ENCODE measurements at places on chromosomes 6 and 20.

GRCh38 chr20:45269056-45269455 lies 14.7 kb upstream of the SLPI start:
- no peak for DNase-seq

- no peak for DNase-seq
Observed at GRCh38 chr6:158081657-158081935, 86.5 kb downstream of the SERAC1 start.

- no peak for DNase-seq
Observed at GRCh38 chr20:4468114-4468513, 253.6 kb upstream of the PRND start.

DNA sequence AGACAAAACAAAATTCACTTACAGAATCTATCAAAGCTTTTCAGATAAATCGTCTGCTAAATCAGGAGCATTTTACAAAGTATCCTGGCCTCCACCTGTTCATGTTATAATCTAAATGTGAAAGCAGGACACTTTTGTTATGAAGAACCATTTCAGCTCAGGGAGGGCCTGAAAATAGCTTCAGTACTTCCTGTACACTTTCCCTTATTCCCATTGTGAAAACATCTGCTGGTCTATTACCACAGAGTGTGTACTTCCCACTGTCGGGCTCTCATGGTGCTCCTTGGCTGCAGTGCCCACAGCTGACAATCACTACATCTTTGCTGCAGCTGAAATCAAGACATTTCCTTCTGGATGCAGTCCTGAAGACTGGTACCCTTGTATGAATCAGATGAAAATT lies 128.1 kb downstream of the OPRM1 start:
- no peak for DNase-seq

DNA sequence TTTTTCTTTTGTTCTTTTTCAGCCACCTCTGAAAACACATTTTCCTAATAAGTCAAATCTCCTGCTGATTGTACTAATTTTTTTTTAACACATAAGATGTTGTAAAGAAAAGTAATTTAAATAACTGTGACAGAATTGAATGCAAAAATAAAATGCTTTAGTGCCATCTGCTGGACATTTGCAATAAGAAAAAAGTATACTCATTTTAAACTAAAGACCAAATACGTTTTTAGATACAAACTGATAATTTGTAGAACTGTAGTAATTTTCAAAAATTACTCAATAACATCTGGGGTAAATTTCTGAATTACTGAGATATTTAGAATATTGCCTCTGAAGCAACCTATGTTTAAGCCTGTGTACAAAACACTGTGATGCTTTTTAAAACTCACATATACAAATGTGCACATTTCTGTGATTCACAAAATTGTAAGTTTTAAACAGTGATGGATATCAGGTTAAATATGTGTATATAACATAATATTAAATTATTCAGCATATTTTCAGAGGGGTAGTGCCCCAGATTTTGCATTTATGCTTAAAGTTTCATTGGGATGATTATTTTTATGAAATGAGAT lies 198.7 kb downstream of the RIMS1 start:
- DNase-seq = no peak

DNA sequence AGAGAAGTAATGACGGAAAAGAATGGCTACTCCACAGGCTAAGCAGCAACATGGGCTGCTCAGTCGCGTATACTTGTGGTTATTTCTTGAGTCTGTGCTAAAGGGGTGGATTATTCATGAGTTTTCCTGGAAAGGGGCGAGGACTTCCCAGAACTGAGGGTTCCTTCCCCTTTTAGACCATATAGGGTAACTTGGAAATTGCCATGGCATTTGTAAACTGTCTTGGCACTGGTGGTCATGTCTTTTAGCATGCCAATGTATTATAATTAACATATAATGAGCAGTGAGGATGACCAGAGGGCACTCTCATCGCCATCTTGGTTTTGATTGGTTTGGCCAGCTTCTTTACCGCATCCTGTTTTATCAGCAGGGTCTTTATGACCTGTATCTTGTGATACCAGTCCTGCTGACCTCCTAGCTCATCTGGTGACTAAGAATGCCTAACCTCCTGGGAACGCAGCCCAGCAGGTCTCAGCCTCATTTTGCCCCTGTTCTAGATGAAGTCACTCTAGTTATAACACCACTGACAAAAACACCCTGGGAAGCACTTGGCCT lies 11.4 kb downstream of the LBP start:
- no peak for DNase-seq

DNA sequence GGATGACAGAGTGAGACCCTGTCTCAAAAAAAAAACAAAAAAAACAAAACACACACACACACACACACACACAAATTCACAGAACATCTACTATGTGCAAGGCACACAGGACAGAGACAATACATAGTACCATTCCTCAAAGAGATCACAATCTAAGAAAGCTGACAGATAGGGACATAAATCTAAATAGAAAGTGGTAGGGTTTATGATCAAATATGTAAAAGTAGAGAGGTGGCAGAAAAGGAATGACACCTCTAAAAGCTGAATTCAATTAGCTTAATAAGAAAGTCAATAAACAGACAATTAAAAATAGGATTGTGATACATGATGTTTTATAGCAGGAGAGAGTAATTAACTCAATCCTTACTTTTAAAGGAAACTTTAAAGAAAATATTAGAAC lies 41.5 kb downstream of the USP45 start:
- no peak for DNase-seq

DNA sequence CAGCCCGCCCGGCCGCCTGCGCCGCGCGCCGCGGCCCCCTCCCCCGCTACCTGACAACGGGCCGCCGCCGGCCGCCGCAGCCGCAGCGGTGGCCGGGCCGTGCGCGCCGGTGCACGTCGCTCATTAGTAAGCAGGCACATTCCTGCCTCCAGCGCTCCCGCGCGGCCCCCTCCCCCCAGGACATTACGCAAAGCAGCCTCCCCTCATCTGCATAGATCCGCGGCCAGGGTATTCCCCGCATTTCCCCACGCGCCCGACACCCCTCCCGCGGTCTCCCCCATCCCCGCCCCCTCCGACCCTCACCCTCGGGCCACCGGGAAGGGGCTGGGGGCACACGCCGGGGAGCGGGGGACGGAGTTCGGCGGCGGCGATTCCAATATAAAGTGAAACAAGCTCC lies at the start of gene HIVEP2:
Gene HIVEP2, minus strand, starts transcription at position 128 of the 397 bp plus-strand sequence. CDS start 170,438 bp downstream, outside the sequence.
- peak; percentile 86 for DNase-seq

DNA sequence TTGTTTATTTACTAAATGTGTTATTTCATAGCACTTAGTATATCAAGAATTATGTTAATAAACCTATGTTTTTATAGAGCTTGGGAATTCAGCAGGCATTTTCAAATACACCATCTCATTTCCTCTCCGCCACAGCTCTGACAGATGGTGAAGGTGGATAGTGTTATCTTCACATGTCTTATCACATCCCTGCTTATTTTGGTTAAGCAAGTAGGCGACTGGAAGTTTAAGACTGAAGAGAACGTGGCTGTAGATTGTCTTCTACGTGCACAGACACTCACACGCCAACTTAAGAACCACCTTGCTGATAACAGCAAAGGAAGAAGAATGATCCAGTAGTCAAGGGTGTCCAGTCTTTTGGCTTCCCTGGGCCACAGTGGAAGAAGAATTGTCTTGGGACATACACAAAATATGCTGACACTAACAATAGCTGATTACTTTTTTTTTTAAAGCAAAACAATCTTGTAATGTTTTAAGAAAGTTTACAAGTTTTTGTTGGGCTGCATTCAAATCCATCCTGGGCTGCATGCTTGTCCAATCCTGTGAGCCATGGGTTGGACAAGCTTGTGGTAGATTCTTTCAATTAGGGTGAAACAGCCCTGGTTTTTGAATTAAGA lies 43.3 kb upstream of the SCGN start:
- no peak for DNase-seq

- DNase-seq = no peak
Observed at GRCh38 chr20:10074513-10074912, 39.7 kb downstream of the ANKEF1 start.

DNA sequence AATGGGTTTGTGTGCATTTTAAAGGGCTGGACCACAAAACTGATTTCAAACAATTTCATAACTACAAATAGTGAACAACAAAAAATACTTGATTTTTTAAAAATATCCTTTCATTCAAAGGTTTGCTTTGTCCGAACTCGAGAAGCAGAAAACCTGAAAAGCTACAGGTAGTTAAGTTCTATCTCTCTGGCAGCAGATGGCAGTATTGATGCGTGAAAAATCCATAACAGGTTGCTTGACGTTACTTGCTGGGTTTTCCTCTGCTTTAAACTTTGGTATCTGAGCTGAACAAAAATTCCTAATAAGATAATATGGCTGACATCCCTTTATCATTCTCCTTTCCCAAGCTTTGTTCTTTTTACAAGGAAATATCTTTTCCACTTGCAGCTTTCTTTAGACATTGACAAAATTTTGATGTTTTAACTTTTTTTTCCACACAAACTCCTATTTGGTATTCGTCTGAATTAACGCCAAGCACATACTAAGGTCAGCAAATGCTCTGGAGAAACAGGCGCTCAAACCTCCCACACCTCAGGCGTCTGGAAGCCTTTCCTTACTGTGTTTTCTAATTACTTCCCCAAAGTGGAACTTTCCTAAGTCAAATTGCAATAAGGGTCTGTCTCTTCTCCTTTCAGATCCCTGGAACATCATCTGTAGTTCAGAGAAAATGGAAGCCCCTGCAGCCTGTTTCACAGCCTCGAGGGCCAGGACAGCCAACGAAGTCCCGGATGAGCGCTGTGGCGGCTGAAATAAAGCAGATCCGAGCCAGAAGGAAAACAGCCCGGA lies 50.3 kb upstream of the GFRAL start:
- no peak for DNase-seq

- DNase-seq = no peak
Observed at GRCh38 chr20:36454698-36455427, 86.5 kb upstream of the MYL9 start.

DNA sequence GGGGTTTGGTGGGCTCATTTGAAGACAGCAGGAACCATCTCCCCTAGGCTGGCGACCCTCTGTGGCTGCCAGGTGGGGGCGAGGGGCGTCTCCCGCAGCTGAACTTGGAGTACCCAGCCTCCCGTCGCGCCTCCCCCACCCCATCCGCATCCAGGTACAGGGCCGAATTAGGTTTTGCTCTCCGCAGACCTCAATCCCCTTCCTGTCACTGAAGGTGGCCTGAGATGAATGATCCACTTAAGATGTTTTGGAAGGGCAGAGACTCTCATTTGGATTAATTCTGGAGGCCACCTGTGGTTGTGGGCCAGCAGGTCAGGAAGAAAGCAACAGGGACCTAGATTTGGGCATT lies 493 bp downstream of the CD83 start:
- no peak for DNase-seq

- DNase-seq = no peak
Observed at GRCh38 chr6:79117752-79118151, 39.7 kb upstream of the PHIP start.

DNA sequence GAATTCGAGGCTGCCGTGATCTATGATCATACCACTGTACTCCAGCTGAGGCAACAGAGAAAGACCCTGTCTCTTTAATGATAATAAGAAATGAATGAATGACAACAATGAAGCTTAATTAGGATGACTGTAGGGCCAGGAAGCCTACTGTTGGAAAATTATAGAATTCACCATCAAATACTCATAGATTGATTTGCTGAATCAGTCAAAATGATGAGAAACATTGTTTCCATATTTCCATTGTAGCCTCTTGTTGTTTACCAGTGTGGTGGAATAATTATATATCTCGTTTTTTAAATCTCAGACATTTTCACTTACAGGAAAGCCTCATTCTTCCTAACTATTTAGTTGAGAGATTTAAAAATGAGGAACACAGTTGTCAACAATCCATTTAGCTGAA lies 96.2 kb downstream of the JAG1 start:
- no peak for DNase-seq

DNA sequence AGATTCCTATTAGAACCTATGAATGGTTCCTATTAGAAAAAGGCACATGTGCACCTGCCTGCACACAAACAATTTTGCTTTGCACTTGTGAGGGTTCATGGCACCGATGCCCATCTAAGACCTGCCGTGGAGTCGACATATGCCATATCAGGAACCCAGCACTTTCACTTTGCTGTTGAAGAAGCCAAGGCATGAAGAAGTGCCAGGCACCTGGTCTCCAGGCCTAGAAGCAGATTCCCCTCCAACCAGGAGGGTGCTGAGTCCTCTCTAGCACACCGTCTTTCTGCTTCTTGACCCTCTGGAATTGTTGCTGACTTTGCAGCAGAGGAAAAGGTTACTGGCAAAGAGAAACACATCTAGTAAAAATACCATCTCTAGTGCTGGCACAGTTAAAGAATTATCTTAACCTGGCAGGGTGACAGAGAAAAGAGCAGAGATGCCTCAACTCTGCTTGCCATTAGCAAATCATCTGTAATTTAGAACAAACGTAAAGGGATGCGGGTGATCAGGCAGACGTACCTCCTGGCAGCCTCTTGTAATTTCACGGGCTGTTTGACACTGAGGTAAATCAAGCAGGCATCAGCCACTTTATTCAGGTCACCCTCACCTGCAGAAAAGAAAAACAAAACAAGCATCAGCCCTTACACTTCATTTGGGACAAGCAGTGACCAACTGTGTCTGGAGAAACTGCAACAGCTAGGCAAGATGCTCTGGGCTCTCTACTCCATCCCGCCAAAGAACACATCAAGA lies 37.2 kb downstream of the TTI1 start:
- DNase-seq = no peak

GRCh38 chr6:132401618-132402285 lies 477 bp upstream of the MOXD1 start:
- no peak for DNase-seq

GRCh38 chr20:47789081-47789763 lies 3.9 kb upstream of the SULF2 start:
- no peak for DNase-seq

GRCh38 chr20:63091901-63092659 lies 85.3 kb upstream of the BHLHE23 start:
- peak; percentile 17 for DNase-seq

- DNase-seq = no peak
Observed at GRCh38 chr6:17635568-17635967, 35.5 kb downstream of the FAM8A1 start.

DNA sequence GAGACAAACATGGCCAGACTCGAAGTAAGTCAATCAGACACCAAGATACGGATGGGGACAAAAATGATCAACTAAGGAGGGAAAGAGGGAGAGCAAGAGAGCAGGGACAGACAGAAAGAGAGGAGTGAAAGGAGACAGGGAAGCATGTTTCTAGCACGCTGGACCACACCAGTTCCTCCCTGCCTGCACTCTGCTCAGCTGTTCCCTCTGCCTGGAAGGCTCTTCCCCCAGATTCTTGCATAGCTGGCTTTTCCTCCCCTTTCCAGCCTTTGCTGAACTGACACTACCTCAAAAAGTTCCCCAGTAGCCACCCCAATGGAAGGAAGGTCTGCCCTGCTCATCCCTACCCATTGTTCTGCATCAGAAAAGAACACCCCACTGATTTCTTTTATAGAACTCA lies 185.9 kb downstream of the MAFB start:
- DNase-seq = no peak

Data from omental fat pad (tissue), 4 donors.